ENCODE measurements at places on chromosomes 5 and 9. TPM values are rescaled to one million over a fixed set of nuclear protein-coding genes. Genes with fewer than 3 reads are reported as not detected.

- no peak overlapping the region for H3K27ac ChIP-seq
- no peaks in the 10 kb centered on the region for H3K36me3 ChIP-seq
- no peak for DNase-seq
These were observed 103.2 kb upstream of the LMX1B start for GRCh38 chr9:126510564-126510963.

The CCDC183 gene
- total RNA-seq, result not detected

- no peaks in the 10 kb centered on the region for H3K4me1 ChIP-seq
- no peak overlapping the region for H3K4me3 ChIP-seq
- H3K27me3 ChIP-seq, result no peaks in the 10 kb centered on the region
- H3K36me3 ChIP-seq, result no peaks in the 10 kb centered on the region
- no peak overlapping the region for H3K27ac ChIP-seq
- DNase-seq, result peak; percentile 55
These were observed 239.6 kb upstream of the IRX1 start for GRCh38 chr5:3356016-3356415.

The DBH gene
- total RNA-seq, result 12.0 TPM

- no peaks in the 10 kb centered on the region for H3K36me3 ChIP-seq
- no peak for DNase-seq
- H3K4me1 ChIP-seq, result peaks cover 18% of the 10 kb centered on the region
These were observed at the start of gene ADGRD2 for GRCh38 chr9:124450241-124450924. TSS of gene ADGRD2 (plus strand) at chr9:124450451. CDS start at chr9:124451667, 1,216 bp downstream.

GRCh38 chr5:139068494-139069151 lies 129.5 kb downstream of the SIL1 start:
- no peaks in the 10 kb centered on the region for H3K27me3 ChIP-seq
- H3K27ac ChIP-seq, result no peak overlapping the region
- no peaks in the 10 kb centered on the region for H3K36me3 ChIP-seq
- H3K4me1 ChIP-seq, result peaks cover 17% of the 10 kb centered on the region
- no peak for DNase-seq

DNA sequence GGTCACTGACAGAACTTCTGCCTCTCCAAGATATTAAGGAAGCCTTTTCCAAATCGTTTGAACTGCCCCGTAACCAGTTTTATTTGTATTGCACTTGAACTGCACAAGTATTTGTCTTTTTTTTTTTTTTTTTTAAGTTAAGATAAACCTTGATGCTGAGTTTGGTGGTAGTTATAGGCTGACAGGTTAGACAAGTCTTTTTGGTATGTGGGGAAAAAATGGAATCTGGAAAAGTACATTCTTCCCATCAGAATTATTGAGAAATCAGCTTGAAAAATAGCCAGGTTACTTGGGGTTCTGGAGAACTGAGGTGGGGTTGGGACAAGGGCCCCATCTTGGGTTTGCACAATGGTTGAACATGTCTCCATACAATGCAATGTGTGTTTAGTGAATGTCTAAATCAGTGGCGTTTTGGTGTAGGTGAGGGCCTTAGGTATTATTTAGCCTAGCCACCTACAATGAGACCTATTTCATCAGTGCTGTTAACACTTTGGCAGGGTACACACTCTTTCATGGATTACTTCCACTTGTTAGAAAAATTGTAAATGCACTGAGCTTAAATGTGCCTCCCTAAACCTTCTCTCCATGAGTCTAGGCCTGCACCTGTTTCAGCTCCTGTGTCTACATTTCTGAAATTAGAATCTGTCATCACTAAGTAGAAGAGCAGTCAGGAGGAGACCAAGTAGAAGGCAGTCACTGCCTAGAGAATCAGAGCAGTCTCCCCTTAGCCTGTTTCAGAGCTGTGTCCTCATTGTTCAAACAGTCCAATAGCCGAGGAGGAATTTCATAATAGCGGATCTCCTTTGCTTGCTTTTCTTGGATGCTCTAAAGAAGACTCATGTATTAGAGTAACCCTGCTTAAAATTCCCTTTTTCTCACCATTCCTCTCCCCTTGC lies 140.0 kb upstream of the HMHB1 start:
- no peak overlapping the region for H3K27ac ChIP-seq
- no peaks in the 10 kb centered on the region for H3K27me3 ChIP-seq
- no peaks in the 10 kb centered on the region for H3K36me3 ChIP-seq
- no peaks in the 10 kb centered on the region for H3K4me1 ChIP-seq
- no peak for DNase-seq

GRCh38 chr5:179128976-179129375 lies 68.8 kb downstream of the ZNF354C start:
- no peaks in the 10 kb centered on the region for H3K36me3 ChIP-seq
- no peaks in the 10 kb centered on the region for H3K4me1 ChIP-seq
- H3K27me3 ChIP-seq, result no peaks in the 10 kb centered on the region
- H3K4me3 ChIP-seq, result no peak overlapping the region

DNA sequence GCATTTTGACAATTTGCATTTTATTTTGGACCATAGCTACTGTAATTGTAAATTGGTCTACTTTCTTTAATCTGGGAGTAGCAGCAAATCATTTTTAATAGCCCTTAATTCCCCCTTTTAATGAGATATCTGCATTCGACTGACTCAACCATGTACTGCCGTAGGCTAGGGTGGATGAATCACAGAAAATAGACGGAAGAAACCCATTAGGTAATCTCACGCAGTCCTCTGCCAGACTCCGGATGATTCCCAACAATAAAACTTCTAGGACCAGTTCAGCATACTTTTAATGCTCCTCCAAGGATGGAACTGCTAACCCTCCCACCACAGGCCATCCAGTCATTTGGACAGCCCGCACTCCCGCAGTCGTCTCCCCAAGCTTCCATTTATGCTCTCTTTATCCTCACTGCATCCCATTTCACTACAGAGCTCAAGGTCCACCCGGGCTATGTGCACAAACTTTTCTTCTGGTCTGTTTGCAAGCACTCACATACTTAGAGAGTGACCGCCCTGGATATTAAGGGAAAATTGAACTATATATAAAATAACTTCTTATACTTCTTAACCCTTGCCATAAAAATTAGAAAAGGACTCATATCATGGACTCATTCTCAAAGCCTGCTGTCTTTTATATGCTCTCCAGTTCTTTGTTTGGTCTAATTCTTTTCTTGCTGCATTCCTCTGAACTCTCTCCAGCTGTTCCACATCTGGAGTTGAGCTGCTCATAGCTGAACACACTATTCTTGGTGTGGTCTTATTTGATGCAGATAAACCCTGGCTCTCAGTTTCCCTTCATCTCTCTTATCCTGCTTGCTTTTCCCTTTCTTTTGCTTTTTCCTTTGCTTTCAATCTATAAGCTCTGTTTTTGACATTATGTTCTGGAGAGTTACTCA lies 326.6 kb downstream of the ARL15 start:
- H3K4me1 ChIP-seq, result no peaks in the 10 kb centered on the region
- no peak overlapping the region for H3K27ac ChIP-seq
- no peak for DNase-seq
- no peak overlapping the region for H3K4me3 ChIP-seq

GRCh38 chr9:93126825-93127368 lies 7.2 kb downstream of the NINJ1 start:
- no peak for DNase-seq
- peak overlapping the region; percentile 99 for H3K27ac ChIP-seq
- peak overlapping the region; percentile 21 for H3K4me3 ChIP-seq

DNA sequence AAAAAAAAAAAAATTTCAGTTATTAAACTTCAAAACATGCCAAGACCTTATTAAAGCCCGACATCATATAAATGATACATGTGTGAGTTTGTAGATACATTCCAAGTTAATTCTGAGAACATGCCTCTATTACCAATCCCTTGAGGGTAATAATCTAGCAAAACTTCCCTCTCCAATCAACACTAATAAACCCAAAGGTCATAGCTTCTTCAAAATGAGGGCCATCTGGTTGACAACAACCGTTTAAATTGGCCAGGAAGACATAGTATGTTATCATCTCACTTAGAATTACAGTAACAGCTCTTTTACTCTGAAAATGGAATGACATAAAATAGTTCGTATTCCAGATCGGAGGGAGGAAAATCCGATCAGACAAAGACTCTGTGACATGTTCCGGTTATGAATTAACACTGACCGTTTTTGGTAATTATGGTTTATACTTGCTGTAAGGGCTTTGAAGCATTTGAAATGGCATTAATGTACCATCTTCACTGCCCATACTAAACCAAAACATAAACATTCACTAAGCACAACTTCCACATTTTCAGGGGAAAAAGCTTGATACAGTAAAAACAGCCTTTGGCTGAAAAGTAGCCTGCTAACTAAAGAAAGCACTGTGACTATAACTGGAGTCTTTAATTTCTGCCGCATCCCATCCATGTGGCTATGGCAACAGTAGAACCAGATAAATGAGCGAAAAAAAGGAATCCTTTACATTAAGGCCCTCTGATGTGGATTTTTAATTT lies 50.3 kb downstream of the ANKH start:
- H3K27me3 ChIP-seq, result no peaks in the 10 kb centered on the region
- H3K4me3 ChIP-seq, result no peak overlapping the region
- H3K27ac ChIP-seq, result no peak overlapping the region
- peaks cover 29% of the 10 kb centered on the region for H3K4me1 ChIP-seq

The FBP1 gene
- 1.7 TPM for total RNA-seq

- no peak for DNase-seq
- no peak overlapping the region for H3K27ac ChIP-seq
- no peaks in the 10 kb centered on the region for H3K36me3 ChIP-seq
- no peaks in the 10 kb centered on the region for H3K4me1 ChIP-seq
- H3K27me3 ChIP-seq, result no peaks in the 10 kb centered on the region
These were observed 1945.9 kb upstream of the NUDT12 start for GRCh38 chr5:105508519-105508918.

GRCh38 chr9:12735665-12736064 lies 39.2 kb upstream of the LURAP1L start:
- no peak overlapping the region for H3K4me3 ChIP-seq
- H3K27ac ChIP-seq, result no peak overlapping the region
- no peaks in the 10 kb centered on the region for H3K36me3 ChIP-seq
- DNase-seq, result no peak
- H3K27me3 ChIP-seq, result no peaks in the 10 kb centered on the region

The IL9 gene
- total RNA-seq, result not detected

GRCh38 chr5:180424094-180424493 lies 70.1 kb upstream of the CNOT6 start:
- no peak for DNase-seq
- no peaks in the 10 kb centered on the region for H3K36me3 ChIP-seq
- no peak overlapping the region for H3K27ac ChIP-seq
- H3K27me3 ChIP-seq, result no peaks in the 10 kb centered on the region
- H3K4me1 ChIP-seq, result no peaks in the 10 kb centered on the region

DNA sequence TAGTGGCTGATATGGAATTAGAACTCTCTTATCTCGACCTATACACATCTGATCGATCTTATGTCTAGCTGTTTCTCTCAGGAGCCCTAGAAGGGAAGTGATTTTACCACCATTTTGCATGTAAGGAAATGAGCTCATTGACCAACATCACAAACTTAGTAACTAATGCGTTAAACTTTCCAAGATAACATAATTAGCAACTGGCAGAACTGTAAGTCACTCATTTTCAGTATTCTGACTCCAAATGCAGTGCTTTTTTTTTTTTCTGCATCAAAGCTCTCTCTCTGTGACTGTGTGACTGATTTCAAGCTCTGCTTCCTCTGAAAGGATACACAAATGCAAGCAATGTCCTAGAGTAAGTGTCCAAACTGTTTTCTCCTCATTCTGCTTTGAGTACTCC lies 68.1 kb upstream of the FBXL7 start:
- H3K4me1 ChIP-seq, result no peaks in the 10 kb centered on the region
- H3K27me3 ChIP-seq, result no peaks in the 10 kb centered on the region
- no peak for DNase-seq
- H3K27ac ChIP-seq, result no peak overlapping the region
- no peak overlapping the region for H3K4me3 ChIP-seq

DNA sequence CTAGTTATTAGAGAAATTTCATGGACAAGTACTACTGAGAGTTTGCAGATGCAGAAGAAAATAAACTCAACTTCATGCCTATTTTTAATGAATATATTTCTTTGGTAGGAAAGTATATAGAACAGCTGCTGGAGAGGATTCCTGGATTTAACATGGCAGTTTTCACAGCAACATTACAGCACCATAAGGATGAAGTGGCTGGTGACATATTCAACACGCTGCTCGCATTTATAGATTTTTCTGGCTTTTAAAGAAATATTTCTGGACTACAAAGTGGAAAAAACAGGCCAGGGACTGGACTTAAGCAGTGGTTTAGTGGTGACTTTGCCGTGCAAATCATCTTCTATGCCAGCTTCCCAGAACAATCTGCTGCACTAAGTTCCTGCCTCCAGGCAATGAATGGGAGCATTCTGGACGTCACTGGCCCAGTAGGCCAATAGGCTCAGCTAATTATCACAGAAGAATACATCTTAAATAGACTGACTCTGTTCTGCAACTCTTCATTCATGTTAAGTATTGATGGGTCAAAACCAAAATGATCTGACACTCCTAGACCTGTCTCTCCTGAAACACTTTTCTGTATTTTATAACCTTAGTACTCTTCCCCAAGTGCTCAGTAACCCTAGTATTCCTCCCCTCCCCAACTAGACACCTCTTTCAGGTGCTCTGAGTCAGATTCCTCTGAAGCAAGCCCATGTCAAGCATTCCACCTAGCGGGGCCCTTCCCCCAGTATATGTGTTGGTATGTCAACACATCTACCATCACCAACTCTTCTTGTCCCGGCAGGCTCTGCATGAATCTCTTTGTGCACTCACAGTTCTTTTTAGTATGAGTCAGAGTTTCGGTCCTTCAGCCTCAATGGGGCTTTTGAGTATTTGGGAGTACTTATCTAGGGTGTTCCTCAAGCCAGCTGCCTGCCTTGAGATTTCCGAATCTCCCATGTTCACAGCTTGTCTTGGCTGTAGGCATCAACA lies 625.5 kb downstream of the CHSY3 start:
- no peak for DNase-seq
- H3K27ac ChIP-seq, result no peak overlapping the region
- no peak overlapping the region for H3K4me3 ChIP-seq
- H3K27me3 ChIP-seq, result no peaks in the 10 kb centered on the region
- H3K36me3 ChIP-seq, result no peaks in the 10 kb centered on the region

The LOX gene
- total RNA-seq, result 38.8 TPM

GRCh38 chr9:13758936-13759335 lies 479.4 kb upstream of the MPDZ start:
- DNase-seq, result no peak
- no peaks in the 10 kb centered on the region for H3K27me3 ChIP-seq
- H3K36me3 ChIP-seq, result no peaks in the 10 kb centered on the region
- no peak overlapping the region for H3K27ac ChIP-seq
- no peaks in the 10 kb centered on the region for H3K4me1 ChIP-seq

GRCh38 chr9:127721391-127721821 lies 5.5 kb downstream of the TTC16 start:
- H3K27ac ChIP-seq, result no peak overlapping the region
- H3K36me3 ChIP-seq, result no peaks in the 10 kb centered on the region
- peaks cover 19% of the 10 kb centered on the region for H3K4me1 ChIP-seq
- no peak overlapping the region for H3K4me3 ChIP-seq
- no peak for DNase-seq
- H3K27me3 ChIP-seq, result no peaks in the 10 kb centered on the region

The HTR1A gene
- total RNA-seq, result not detected

Measured in vagina (tissue), 2 donors.